Frontal cortex (tissue), 4 donors: ENCODE measurements at places on chromosomes 11 and 22.

- no peak for DNase-seq
Measured at GRCh38 chr11:133957900-133958299, 1.1 kb upstream of the IGSF9B start.

- no peak for DNase-seq
Measured at GRCh38 chr11:59273373-59273841, 60.7 kb upstream of the MPEG1 start.

GRCh38 chr22:46417769-46418168, 82.3 kb downstream of the TRMU start:
- DNase-seq, result no peak

DNA sequence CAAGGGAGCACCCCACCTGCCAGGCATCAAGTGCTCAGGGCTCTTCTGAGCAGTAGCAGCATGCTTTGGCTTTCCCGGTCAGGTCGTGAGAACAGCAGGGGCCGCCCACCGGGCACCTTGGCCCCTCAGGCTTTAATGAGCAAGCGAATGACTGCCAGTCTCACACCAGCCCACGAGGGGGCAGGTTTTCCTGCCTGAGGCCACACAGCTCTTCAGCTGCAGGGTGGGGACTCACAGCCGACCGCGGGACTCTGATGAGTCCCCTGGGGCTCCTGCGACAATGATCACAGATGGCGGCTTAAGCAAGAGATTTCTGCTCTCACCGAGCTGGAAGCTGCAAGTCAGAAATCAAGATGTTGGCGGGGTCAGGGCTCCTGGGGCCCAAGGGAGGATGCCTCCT, 14.3 kb upstream of the FGF19 start:
- DNase-seq, result no peak

DNA sequence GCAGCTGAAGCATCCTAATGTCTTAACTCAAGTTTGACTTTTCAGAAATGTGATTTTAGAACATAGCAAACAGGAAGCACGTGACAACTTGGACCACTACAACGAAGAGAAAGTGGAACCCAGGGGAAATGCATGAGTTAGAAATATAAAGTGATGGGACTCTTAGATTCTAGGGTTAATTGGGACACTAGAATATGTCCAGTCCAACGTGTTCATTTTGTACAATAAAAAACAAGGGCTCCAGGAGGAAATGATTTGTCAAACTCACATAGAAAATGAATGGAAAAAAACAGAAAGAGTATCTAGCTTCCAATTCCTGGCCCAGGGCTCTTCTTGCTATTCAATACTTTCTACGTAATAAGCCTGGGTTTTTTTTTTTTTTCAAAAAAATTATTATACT, 30.7 kb downstream of the TIMP3 start:
- DNase-seq, result no peak

- no peak for DNase-seq
Measured at GRCh38 chr11:45414088-45414487, 127.9 kb upstream of the SYT13 start.

GRCh38 chr11:79973721-79974617, 533.1 kb upstream of the TENM4 start:
- DNase-seq, result no peak

- no peak for DNase-seq
Measured at GRCh38 chr22:20229916-20230775, 38.0 kb downstream of the RTN4R start.

GRCh38 chr11:132427611-132428010, 1057.2 kb downstream of the NTM start:
- DNase-seq, result no peak

- DNase-seq, result no peak
Measured at GRCh38 chr11:27161071-27161470, 120.5 kb downstream of the BBOX1 start.

- DNase-seq, result no peak
Measured at GRCh38 chr11:112719736-112720525, 241.3 kb upstream of the NCAM1 start.

DNA sequence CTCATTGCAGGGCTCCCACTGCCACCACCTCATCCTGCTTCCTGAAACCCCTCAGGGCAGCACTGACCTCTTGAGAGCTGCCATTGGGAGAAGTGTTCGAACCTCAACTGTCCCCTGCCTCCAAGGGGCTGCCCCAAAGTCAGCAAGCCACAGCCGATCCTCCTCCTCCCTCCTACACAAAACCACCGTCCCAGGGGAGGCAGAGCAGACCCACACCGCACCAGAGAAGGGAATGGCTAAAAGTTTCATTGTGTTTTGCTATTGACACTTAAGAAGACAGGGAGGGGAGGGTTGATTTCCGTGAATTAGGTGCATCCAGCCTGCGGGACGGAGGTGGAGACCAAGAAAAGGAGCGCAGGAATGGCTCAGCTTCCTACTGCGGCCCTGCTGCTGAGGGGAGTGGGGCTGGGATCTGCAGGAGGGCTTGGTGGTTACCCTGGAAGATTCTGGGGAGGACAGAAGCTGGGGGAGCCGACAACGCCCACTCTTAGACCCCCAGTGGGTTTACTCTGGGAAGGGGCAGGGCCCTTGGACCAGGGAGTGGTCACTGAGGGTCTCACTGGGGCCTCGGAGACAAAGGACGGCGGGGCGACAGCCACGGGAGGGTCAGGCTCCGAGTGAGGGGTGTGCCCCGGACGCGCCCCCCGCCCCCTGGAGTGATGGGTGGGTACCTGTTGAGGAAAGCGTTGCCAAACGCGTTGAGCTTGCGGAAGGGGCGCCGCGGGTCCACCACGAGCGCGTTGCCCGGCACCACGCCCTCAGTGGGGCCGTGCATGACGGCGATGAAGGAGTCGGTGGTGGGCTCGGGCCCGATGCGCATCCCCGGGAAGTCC, 815 bp downstream of the EHD1 start:
- DNase-seq, result no peak

DNA sequence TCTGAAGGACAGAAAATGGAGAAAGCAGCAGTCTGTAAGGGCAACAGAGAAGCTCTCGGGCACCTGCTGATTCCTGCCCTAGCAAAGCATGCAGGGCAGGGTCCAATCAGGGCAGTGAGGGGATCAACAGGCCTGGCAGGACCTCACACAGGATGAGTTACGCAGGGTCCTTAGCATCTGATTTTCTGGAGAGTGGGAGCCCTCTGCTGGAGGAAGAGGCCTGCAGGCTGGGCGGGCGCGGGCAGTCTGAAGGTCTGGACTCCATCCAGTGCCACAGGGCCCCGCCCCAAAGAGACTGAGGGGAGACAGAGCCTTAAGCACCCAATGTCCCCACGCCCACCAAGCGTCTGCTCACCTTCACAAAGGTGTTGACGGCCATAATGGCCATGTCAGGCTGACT, 28.9 kb downstream of the AP1B1 start:
- DNase-seq, result peak; percentile 71

DNA sequence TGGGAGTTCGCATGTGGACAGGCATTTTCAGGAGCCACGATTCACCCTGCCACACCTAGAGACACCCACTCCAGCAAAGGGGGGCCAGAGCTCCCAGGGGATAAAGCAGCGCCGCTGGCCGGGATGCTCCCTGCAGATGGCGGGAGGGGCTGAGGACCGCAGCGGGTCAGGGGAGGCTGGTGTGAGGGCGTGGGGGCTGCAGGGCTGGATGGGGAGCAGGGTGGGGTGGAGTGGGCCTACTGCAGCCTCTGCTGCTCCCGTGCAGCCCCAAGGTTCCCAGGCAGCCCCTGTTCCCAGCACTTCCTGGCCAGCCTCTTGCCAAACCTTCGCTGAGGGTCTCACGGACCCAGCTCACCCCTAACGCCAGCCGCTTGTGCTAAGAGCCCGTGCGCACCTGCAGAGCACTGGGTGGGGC, 13.0 kb downstream of the MUC5B start:
- DNase-seq, result no peak

DNA sequence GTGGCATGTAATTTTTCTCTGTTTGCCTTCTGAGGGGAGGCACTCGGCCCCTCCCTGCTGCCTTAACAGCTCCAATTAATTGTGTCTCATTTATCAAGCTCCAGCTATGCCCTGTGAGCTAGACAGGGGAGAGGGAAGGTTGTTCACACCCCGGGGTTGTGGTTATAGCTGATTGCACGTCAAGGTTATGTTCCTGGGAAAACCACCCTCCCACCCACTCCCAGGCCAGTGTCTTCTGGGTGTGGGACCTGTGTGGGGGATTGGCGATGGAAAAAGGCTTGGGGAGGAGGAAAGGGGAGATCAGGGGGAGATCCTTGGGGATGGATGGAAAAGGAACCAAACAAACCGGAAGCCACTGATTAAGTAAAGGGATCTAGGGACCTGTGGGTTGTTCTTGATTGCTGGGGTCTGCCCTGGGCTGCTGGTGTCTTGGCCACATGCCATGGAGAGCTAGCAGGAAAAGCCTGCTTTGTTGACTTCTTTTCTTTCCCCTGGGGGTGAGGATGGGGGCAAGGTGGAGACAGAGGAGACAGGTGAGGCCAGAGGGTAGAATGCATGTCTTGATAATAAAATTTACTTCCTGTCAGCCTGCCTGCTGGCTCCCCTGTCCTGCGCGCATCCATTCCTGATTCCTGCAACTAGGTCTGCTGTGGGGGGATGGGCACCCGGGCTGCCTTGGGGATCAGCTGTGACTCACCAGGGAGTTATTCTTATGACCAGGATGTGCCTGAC, 13.5 kb upstream of the SORL1-AS1 start:
- DNase-seq, result no peak

- peak; percentile 86 for DNase-seq
Measured at GRCh38 chr22:42553475-42554361, at the start of gene SERHL2. Gene SERHL2 (plus strand): TSS chr22:42553956. CDS start chr22:42554021, 65 bp downstream.

GRCh38 chr11:125124618-125124992, 13.2 kb upstream of the TMEM218 start:
- no peak for DNase-seq

DNA sequence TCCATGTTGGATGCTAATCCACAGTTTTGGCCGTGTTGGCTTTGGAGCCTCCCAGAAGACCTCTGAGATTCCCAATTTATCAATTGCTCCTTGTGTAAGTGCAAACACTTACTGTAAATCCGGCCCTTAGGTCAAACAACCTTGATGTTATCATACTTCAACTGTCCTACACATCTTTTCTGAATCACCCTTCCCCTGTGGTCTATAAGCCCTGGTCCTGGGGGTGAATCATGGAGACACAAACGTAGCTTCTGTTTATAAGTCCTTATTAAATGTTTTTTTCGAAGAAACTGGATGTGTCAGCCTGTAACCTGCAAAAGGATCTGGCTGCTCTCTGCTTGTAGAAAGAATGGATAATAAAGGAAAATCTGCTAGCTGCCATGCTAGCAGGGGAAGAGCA, 1.7 kb upstream of the IL10RA start:
- DNase-seq, result no peak

GRCh38 chr11:28476049-28476448, 367.9 kb downstream of the METTL15 start:
- DNase-seq, result no peak

GRCh38 chr11:72141066-72141465, 5.5 kb downstream of the FOLR3 start:
- no peak for DNase-seq

DNA sequence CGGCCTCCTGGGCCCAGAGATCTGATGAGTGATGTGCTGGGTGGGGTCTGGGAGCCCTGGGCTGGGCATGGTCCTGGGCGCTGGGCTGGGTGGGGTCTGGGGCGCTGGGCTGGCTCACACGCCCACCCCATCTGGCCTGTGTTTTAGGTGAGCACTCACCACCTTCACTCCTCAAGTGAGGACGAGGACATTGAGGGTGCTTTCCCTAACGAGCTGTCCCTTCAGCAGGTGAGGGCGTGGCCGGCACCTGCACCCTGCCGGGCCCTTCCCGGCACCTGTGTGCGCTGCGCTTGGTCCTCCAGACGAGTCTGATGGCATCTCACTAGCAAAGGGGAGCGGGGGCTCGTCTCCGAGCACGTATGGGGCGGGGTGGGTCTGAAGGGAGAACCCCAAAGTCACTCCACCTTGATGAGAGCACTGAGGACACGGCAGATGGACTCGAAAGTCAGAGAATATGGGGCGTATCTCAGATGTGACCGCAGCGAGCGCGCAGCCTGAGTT, 37.9 kb downstream of the SBF1 start:
- DNase-seq, result no peak

- no peak for DNase-seq
Measured at GRCh38 chr11:93193731-93194130, 4.1 kb downstream of the SLC36A4 start.

GRCh38 chr22:17266251-17266971, 47.2 kb upstream of the ADA2 start:
- DNase-seq, result no peak

DNA sequence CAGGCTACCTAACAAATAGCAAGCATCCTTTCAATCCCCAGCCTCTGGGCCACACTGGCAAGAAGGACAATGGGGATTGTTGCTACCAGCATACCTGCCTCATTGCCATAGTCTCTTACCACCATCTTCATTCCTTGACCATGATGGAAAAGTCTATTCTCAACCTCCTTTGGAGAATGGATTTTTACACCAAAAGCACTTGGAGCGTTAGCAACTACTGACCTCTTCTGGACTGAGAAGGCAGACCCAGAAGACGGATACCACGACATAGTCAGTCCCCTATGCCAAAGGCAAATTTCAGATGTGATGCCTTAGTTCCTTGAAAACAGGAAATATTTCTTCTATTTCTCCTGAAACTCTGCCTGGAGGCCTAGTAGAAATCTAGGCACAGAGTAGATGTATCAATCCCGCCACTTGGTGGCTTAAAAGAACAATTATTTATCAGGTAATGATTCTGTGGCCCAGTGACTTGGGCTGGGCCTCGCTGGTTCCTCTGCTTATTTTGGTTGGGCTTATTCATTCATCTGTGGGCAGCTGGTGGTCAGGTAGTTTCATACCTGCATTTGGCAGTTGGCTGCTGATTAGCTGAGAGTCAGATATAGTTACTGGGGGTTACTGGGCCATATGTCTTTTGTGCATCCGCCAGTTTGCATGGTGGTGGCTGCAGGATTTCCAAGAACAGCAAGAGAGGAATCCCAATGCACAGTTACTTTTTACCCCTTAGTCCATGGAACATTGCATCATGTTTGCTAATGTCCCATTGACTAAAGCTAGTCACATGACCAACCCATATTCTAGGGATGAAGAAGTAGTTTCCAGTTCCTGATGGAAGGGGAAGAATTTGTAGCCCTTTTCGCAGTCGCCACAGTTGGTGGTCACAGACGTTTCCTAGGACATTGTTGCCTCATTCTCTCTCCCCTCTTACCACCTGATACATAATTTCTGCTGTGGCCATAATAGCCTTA, 75.2 kb downstream of the DHCR7 start:
- peak; percentile 51 for DNase-seq

- no peak for DNase-seq
Measured at GRCh38 chr11:115425250-115425649, 79.0 kb downstream of the CADM1 start.

GRCh38 chr22:44782363-44782963, 30.1 kb downstream of the ARHGAP8 start:
- DNase-seq, result no peak
